BE2C (cell line): ENCODE measurements at places on chromosomes 16 and 17.

- DNase-seq: no peak
Measured at GRCh38 chr16:73151225-73151624, 103.3 kb upstream of the ZFHX3 start.

GRCh38 chr16:9049241-9049640, 42.2 kb upstream of the HAPSTR1 start:
- no peak for DNase-seq

- no peak for DNase-seq
Measured at GRCh38 chr17:55859301-55859795, 108.5 kb downstream of the PCTP start.

DNA sequence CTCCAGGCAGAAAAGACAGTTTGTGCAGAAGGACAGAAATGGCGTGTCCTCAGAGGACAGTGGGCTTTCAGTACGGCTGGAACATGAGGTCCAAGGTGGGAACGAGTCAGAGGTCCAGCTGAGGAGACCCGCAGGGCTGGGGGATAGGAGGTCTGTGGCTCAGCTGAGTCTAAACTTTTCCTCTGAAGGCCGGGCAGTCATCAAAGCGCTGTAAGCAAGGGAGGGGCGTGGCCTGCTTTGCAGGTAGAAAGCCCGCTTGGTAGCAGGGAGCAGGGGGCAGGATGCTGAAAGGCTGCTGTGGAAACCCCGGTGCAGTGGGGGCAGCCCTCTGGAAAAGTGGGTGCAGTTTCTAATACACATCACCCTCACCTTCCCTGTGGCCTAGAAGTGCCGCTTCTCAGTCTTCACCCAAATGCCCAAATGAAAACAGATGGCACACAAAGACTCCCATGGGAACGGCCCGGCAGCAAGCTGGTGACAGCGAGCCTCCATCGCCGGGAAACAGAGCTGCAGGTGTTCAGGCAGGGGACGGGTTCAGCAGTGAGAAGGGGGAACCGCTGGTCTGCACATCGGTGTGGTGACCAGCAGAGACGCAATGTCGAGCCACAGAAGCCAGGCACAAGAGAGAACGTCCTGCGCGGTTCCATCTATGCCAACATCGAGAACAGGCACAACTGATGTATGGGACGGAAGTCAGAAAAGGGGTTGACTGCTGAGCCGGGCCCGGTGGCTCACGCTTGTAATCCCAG, 12.2 kb upstream of the OSGIN1 start:
- peak; percentile 54 for DNase-seq

GRCh38 chr17:75270966-75271232, at the start of gene MIF4GD:
Gene MIF4GD, minus strand, starts transcription at chr17:75271231. Its CDS starts 1,036 bp downstream, at chr17:75270195.
- DNase-seq: no peak

DNA sequence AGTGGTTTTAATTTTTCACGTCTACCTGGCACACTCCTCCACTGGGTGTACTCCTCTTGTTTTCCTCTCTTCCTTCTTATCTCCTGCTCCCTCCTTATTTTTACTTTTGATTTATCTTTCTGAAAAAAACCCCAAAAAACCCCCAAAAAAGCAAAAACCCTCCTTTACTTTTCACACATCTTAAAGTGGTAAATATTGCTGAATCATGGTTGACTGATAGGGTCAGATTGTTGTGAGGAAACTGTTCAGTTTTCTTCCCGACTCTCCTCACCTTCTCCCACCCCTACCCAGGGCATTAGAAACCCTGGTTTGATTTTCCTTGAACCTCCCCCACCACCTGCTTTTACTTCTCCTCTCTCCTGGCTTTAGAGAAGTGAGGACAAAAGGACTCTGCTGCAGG, 25.4 kb downstream of the ARHGAP44 start:
- no peak for DNase-seq

DNA sequence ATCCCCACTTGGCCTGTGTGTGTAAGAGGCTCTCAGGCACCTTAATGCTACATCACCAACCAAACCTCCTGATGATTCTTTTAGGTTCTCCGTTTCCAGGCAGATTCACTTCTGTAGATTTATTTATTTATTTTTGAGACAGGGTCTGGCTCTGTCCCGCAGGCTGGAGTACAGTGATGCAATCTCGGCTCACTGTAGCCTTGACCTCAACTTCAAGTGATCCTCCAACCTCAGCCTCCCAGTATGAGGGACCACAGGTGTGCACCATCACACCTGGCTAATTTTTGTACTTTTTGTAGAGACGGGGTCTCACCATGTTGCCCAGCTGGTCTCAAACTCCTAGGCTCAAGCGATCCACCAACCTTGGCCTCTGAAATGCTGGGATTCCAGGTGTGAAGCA, 12.7 kb upstream of the MEOX1 start:
- DNase-seq: no peak

DNA sequence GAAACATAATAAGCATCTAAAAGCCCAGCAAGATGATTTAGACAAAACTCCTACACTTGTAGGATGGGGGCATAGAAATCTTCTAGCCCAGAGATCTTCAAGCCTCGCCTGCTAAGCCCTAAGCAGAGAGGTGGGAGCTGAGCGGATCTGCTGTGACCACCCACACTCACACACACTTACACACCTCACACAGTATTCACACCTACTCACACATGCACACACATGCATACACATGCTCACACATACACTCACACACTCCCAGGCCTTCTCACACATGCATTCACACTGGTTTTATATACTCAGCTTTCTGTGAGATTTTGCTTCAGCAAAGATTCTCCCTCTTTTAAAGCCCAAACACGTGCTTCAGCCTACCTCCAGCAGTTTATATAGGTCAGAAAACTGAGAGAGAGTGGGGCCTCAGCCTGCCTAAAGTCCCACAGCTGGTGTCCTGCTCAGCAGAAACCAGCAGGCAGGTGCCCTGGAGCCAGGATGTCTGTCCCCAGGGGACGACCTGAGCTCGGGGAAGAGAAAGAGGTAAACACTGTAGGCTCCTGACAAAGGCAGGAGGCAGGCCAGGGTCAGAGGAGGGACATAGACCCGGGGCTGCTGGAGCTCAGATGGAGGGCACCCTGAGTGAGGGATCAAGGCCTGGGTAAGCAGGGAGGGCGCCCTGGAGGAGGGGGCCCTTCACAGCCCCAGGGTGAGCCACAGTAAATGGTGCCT, 12.0 kb upstream of the KRT19 start:
- DNase-seq: no peak

- no peak for DNase-seq
Measured at GRCh38 chr16:85331688-85332087, 219.4 kb upstream of the CIBAR2 start.

- no peak for DNase-seq
Measured at GRCh38 chr17:34249478-34249877, 5.6 kb upstream of the CCL2 start.

- no peak for DNase-seq
Measured at GRCh38 chr17:74981318-74981978, 6.0 kb upstream of the CDR2L start.

DNA sequence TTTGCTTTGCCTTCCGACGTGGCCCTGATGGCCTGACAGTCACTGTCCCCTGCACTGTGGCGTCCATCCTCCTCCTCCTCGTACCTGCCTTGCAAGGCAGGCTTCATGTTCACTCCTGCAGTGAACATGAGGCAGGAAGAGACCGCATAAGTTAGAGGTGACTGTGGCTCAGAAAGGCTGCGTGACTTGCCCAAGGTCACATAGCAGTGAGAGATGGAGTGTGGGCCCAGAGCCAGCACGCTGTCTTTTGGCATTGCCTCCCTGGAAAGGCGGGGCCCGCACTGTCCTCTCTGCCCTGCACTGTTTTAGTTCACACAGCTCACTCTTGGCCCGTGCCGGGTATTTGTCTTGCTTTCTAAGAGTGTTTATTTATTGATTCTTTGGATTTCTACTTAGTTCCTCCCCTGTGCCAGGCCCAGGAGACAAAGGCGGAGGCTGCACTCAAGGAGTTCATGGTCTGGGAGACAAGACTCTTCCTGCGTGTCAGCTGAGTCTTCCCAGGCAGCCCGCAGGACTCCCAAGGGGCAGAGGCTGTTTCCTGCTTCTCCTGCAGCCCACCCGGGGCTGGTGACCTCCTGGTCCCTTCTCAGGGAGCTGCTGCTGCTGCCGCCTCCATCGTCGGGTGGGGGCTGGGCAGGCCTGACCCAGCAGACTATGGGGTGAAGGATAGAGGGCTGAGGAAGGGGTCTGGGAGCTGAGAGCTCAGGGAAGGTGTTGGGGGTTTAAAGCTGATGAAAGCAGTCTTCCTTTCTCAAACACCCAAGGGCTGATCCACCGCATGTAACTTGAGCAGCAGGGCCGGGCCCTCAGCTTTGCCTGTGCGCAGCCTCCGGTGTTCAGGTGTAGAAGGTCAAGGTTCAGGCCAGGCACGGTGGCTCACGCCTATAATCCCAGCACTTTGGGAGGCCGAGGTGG, 12.7 kb downstream of the CYGB start:
- peak; percentile 73 for DNase-seq

- no peak for DNase-seq
Measured at GRCh38 chr16:15536843-15537242, 102.5 kb downstream of the BMERB1 start.

DNA sequence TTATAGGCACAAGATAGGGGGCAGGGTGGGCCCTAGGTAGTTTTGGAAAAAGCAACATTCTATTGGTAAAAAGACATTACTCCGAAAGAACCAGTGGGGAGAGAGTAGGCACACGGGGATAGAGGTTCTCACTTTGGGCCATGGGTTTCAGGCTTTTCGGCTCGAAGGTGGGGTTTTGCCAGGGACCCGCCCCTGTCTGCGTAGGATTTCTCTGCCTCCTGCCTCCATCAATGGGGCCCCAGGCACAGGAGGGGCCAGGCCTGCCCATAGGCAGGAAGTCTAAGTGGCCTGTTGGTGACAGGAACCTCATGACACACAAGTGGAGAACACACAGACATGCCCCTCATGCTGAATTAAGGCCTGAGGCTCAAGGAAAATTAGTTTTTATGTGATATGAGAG, 57.5 kb downstream of the RNF213 start:
- DNase-seq: no peak

DNA sequence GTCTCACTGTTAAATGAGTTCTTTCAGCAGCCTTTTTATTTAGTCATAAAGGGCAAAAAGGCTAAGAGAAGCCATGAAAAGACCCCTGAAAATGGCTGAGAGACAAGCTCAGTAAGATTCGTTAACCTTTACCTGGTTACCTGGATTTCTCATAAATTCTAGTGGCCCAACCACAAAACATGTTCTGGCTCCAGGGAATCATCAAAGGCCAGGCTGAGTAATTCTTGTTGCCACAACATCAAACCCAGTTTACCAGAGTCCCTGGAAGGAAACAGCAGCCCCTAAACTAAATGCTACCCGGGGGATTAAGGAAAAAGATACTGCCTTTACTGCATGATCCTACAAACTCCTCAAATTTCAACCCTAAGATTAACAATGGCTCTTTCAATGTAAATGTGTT, 15.8 kb downstream of the CYTH1 start:
- no peak for DNase-seq

DNA sequence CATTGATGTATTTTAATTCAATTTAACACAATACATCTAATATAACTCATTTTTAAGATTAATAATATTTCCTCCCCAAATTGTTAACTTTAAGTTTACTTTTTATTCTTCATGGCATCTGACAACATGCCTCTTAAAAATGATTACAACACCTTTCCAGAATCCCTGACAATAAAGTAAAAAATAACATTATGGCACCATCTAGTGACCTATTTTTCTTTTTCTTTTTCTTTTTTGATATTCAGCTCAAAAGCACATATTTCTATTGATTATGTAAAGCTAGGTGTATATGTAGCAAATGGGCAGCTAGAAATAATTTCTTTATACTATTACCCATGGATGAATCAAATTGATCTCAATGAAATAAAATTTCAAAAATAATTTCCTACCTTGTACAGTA, 834.3 kb upstream of the CDH8 start:
- DNase-seq: no peak

DNA sequence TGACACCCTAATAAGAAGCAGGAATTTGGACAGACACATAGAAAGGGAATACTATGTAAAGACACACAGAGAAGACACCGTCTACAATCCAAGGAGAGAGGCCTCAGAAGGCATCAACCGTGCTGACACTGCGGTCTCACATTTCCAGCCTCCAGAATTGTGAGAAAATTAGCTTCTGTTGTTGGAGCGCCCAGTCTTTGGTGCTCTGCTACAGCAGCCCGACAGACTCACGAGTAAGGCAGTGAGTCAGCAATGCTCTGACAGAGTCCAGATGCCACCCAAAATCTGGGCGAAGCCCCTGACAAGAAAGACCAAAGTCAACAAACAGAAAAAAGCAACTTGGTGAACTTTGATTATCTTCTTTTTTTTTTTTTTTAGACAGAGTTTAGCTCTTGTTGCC, 32.5 kb upstream of the RAI1 start:
- no peak for DNase-seq

- no peak for DNase-seq
Measured at GRCh38 chr17:48992444-48992843, 4.7 kb upstream of the IGF2BP1 start.

- peak; percentile 92 for DNase-seq
Measured at GRCh38 chr16:73304008-73304774, 256.3 kb upstream of the ZFHX3 start.

- no peak for DNase-seq
Measured at GRCh38 chr17:67829331-67829730, 4.0 kb downstream of the BPTF start.

GRCh38 chr17:19671433-19671832, 22.9 kb downstream of the ALDH3A2 start:
- no peak for DNase-seq

- DNase-seq: no peak
Measured at GRCh38 chr17:46787478-46787877, 31.0 kb downstream of the WNT3 start.

GRCh38 chr17:65415991-65416390, 145.5 kb downstream of the AXIN2 start:
- no peak for DNase-seq

- DNase-seq: peak; percentile 19
Measured at GRCh38 chr16:66728117-66728787, 23.2 kb downstream of the DYNC1LI2 start.

DNA sequence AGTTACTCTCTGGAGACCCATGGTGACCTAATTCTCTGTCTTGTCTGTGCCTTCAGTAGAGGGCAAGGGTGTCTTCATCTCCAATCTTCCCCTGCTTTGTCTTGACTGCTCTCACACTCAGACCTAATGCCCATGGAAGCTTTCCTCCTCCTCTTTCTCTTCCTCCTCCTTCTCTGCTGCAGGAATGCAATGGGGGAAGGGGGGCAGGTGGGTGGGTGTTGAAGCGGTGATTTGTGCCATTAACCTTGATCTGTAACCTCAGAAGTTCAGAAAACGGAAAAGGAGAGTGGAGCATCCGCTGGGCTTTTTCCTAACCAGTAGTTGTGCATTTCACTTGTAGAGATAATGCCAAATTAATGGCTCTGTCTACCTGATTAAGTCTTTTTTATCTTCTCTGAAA, 172.3 kb upstream of the CDH11 start:
- DNase-seq: no peak

DNA sequence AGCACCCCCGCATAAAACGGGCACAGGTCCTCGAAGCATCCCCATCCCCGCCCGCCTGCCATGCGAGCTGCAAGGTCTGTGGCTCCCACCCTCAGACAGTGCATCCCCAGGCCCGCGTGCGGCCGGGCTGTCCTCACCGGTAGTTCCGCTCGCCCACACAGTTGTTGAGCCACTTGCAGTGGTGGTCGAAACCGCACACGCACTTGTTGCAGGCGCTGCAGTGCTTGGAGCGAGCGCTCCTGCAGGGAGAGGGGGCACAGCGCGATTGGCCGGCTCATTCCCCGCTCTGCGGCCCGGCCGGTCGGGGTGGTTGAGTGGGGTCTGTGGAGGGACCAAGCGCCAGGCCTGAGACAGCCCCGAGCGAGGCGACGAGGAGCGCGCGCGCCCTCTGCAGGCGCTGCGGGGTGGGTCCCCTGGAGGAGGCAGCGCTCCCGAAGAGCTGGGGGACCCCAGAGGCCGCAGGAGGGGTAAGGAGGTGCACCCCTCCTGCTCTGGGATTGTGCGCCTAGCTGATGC, 6.0 kb upstream of the TPPP3 start:
- DNase-seq: no peak
